Daoy (cell line): ENCODE measurements at places on chromosomes 1 and 21.
A peak's percentile ranks its signal among the peaks of the same experiment; 100 is the strongest.

GRCh38 chr1:116123837-116124533 is 12.8 kb downstream of the MAB21L3 start:
- no peak for DNase-seq

- DNase-seq, result no peak
These were observed 3.7 kb upstream of the RHEX start for GRCh38 chr1:206049293-206049692.

GRCh38 chr21:15682186-15682895 is 47.4 kb upstream of the USP25 start:
- DNase-seq, result peak; percentile 9

GRCh38 chr1:38050397-38051078 is 3.9 kb upstream of the POU3F1 start:
- peak; percentile 59 for DNase-seq

- DNase-seq, result peak; percentile 86
These were observed 38.9 kb upstream of the ZBTB18 start for GRCh38 chr1:244012202-244012601.

- no peak for DNase-seq
These were observed 39.6 kb upstream of the ADARB1 start for GRCh38 chr21:45034556-45035476.

- no peak for DNase-seq
These were observed 11.1 kb upstream of the ETV3L start for GRCh38 chr1:157110686-157111085.

GRCh38 chr1:226816576-226816975 is 53.8 kb upstream of the PSEN2 start:
- peak; percentile 19 for DNase-seq

GRCh38 chr21:45004481-45005247 is 64.8 kb downstream of the SLX9 start:
- no peak for DNase-seq

- no peak for DNase-seq
These were observed 71.6 kb downstream of the CDC14A start for GRCh38 chr1:100423832-100424337.

- DNase-seq, result no peak
These were observed 62.2 kb upstream of the PTCH2 start for GRCh38 chr1:44905276-44905675.

GRCh38 chr1:212073490-212073889 is 37.9 kb downstream of the DTL start:
- no peak for DNase-seq

DNA sequence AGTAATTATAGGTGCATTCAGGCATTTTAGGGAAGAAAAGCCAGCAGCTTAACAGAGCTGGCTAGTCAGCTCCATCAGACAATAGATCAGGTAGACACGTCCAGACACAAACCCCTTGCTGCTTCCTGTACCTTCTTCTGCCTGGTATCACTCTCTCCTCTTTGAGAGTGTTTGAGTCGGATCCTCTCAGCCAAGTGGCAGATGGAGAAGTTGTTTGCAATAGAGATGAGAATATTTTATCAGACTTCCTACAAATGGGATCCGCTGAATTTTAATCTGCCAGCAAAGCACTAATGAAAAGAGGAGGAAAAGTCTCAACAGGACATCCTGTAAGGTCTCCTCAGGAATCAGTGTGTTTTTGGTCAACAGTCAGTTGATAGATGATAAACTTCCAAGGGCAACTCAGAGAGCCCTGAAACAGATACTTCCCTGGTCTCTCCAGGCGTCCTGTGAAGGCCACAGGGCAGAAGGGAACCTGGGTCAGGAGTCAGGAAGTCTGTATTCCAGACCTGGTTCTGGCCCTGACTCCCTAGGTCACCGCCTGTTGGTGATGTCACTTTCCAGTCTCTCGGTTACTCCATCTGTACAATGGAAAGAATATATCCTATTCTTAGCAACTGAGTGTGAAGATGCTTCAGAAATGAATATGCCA is 62.1 kb upstream of the PROX1 start:
- no peak for DNase-seq

- no peak for DNase-seq
These were observed 125.8 kb downstream of the CTH start for GRCh38 chr1:70536708-70537366.

DNA sequence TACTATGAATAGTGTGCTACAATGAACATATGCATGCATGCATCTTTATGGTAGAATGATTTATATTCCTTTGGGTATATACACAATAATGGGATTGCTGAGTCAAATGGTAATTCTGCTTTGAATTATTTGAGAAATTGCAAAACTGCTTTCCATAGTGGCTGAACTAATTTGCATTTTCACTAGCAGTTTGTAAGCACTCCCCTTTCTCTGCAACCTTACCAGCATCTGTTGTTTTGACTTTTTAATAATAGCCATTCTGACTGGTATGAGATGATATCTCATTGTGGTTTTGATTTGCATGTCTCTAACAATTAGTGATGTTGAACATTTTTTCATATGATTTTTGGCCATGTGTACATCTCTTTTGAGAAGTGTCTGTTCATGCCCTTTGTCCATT is 24.0 kb upstream of the DIRAS3 start:
- no peak for DNase-seq

DNA sequence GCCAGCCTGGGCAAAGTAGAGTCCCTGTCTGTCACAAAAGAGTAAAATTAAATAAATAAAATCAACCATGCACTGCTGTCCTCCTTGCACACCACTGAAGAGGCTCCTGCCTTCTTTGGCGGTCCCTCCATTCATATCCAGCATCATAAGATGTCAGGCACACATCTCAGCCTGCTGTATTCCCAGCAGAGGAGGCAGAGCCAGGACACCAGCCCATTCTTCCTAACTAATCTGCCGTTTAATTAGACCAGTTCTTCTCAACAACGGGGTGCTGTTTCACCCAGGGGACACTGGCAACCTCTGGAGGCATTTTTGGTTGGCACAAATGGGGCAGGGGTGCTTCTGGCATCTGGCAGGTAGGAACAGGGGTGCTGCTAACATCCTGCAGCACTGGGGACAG is 119.7 kb downstream of the ETS2 start:
- no peak for DNase-seq

- DNase-seq, result peak; percentile 38
These were observed 197.8 kb upstream of the GALNT2 start for GRCh38 chr1:229869240-229869639.

GRCh38 chr21:44947930-44948331 is 8.1 kb downstream of the SLX9 start:
- no peak for DNase-seq

DNA sequence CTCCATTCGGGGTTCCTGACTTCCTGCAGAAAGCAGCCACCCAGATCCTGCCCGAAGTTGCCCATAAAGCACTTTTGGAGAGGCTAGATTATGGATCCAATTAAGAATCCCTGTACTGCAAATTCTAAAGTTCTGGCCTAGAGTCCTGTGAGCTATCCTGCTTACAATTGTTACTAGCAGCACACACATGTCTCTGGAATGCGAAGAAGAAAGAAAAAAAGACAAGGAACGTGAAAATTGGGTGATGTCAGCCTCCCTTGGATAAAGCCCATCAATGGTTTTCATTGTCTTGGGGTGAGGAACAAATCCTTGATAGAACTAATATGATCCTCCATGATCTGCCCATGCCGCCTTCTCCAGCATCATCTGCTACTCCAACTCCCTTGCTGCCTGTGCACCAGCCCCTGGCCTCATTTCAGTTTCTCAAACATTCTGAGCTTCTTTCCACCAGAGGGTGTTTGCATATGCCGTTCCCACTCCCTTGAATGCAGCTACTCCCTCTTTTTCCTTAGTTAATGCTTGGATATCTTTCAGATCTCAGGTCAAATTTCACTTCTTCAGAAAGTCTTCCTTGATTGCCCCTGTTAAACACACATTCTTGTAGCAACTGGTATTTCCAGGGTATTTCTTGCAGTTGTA is 94.0 kb downstream of the ST6GALNAC5 start:
- no peak for DNase-seq

DNA sequence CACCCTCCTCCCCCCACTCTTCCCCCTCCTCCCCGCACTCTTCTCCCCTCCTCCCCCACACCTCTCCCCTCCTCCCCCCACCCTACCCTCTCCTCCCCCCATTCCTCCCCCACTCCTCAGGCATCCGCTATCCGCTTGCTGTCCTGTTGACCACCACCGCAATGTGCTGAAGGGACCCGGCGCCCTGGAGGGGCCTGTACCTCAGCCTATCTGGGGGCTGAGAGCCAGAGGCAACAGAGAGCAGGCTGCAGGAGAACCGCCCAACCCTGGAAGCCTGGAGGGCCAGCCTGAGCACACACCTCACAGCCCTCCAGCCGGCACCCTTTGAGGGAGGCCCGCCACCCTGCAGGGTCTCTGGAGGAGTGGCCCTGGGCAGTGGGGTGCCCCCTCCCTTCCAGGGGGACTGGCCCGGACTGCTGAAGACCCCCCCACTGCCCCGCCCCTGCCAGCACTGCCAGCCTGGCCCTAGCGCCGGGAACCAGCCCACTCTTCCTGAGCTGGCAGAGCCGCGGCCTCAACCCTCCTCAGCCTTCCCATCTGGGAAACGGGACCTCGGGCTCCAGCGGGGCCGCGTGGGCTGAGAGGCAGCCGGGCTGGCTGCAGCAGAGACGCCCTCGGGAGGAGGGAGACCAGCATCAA is 1.2 kb downstream of the C1QTNF12 start:
- no peak for DNase-seq

GRCh38 chr1:154427173-154428139 is 22.3 kb downstream of the IL6R start:
- DNase-seq, result no peak

DNA sequence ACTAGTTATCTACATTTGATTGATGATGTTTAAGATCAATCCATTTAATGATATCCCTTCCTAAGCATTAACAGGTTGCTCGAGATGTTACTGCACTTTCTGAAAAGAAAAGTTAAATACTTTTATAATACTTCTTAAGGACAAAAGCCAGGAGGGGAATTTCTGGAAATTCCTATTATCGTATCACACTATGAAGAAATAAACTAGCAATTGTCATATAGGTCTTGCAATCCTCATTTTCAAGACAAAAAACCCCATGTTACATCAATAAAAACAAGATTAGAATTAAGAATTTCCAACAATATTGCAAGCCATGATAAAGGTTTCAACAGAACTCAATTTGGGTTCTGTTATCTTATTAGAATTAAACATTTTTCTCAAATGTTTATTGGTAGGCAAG is 47.2 kb downstream of the HNRNPR start:
- no peak for DNase-seq
